NCI-H1694 treated with DMSO at 0.1 percent for 48 hours (cell line): ENCODE measurements at places on chromosomes 7 and 10.

DNA sequence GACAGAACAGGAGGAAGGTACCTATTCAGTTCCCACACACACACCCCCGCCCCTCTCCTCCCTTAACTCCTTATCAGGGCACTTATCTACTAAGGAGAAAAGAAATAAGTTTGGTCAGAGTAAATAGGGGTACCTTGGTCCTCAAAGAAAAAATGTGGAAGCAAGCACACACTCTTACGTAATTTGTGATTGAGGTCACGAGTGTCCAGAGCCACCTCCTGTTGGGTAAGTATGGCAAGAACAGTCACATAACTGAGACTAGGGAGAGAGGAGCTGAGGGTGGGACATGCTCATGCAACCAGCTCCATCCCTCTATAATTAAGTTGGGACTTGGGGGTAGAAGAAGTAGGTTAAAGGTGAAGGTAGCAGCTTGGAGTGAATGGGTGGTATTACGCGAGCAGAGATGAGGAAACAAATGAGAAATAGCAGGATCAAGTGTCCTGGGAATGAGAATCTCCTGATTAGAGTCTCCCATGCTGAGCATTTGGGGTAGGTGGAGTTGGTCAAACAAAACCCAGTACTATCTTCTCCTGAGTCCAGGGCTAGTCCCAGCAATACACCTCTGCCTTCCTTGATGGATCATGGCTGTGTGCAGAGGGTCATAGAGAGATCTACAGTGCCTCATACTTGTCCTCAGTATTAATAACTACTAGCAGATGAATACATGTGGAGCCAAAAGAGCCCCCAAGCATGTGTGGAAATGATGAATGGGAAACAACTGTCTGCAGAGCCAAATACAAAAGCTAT lies 77.1 kb downstream of the GSAP start:
- DNase-seq: no peak

DNA sequence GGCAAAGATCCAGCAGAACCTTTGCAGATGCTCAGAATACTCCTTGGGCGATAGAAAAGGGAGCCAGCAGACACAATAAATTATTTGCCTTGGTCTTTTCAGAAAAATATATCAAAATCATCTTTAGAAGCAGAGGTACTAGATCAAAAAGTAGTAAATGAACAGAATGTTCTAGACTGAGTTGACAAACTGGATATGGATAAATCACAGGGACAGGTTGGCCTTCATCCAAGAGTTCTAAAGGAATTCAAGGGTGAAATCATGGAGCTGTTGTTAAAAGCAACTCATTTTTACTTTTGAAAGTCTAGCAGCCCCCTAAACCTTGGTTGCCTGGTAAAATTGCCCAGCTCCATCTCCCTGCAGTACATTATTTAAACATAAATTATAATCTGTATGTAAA lies 99.1 kb downstream of the PLCE1 start:
- DNase-seq: no peak

DNA sequence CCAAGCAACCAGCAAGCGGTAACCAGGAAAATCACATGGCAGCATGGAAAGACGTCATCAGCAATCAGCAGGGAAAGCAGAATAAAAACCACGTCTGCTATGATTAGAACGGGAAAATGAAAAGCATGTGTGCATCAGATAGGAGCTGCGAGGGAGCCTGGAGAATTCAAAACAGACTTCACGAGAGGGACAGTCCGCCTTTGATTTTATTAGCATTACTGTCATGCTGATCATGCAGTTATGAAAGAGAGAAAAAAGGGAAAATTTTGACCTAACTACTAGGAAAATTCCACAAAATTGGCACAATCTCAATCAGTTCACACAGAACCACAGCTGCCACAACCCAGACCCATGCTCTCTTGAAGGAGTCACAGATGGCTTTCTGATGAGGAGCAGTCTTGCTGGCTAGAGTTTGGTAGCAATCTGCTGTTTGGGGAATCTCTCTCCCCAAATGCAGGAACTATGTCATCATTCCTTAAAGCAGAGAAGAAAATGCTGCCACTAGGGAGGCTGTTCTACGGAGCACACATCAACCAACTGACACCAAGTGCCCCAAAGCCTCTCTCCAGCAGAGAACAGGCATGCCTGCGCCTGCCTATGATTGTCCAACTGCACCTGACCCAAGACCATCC lies 295.9 kb downstream of the TNS3 start:
- peak; percentile 67 for DNase-seq

DNA sequence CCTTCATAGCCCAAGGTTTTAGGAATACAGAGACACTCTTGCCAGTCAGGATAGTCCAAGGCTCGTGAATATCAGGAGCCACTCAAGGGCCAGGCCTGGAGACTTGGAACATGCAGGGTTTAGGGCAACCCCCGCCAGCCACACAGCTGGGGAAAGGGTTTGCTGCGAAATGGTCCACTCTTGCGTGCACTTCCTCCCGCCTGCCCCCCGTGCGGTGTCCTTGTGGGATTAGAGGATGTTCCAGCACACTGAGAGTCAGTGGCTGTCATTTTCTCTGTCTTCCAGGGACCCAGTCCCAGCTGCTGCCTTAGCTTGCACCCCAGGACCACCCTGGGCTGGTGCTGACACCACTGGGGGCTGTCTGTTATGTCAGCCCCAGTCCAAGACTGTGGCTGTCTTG lies 38.5 kb downstream of the POR start:
- no peak for DNase-seq

DNA sequence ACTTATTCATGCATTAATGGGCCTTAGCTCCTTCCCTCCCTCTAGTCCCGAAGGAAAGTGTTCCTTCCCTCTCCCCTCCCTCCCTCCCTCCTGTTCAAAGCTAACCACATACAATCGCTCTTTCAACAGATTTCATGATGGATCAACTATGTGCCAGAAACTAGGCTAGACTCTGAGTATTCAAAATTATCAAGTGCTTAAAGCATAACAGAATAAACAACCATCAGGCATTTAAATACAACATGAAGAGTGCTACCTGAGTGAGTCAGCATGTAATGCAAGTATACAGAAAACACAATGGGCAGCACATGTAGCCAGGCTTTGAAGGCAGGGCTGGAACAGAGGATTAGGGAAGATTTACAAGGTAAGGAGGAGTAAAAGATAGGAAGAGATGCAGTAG lies 11.3 kb downstream of the CHCHD3 start:
- no peak for DNase-seq

GRCh38 chr7:5692112-5692844 lies 89.2 kb downstream of the RNF216 start:
- no peak for DNase-seq

DNA sequence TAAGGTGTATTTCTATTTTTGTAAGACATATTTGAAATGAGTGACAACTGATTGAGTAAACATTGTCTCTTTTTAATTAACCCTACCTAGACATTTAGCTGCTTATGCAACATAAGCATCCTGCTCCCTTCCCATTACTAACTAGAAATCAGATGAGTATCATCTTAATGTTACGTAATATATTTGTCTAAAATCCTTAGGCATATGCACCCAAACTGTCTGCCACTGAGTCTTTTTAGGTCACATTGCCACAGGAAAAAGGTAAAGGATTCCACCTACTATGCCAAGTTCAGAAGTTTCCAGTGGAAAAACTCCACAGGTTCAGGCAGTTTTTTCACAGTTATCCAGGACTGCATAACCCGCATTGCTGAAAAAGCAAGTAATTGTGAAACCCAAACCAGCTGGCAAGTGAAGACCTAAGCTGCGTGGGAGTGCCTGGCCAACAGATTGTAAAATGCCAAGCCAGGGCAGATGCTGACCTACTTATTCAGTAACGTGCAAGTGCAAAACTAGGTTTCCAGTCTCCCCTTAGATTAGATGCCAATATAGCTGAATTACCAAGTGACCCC lies 983.7 kb downstream of the GATA3 start:
- no peak for DNase-seq

- DNase-seq: no peak
Measured at GRCh38 chr10:117136391-117136975, 1.6 kb downstream of the VAX1 start.

DNA sequence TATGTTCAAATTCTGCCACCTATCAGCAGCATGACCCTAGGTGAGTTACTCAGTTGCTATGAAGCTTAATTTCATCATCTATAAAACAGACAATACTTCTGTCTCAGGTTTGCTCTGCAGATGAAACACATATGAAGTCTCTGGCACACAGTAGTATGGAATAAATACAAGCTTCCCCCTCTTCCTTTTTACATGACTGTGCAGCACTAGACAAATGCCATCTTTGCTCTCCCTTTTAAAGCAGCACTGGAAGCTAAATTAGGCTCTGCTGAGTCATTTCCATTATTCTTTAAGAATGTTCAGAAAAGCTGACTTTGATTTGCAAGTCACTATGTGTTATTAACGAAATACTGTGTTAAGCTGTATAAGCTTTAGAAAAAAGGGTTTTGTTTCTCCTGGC lies 40.7 kb upstream of the ANAPC16 start:
- DNase-seq: no peak

DNA sequence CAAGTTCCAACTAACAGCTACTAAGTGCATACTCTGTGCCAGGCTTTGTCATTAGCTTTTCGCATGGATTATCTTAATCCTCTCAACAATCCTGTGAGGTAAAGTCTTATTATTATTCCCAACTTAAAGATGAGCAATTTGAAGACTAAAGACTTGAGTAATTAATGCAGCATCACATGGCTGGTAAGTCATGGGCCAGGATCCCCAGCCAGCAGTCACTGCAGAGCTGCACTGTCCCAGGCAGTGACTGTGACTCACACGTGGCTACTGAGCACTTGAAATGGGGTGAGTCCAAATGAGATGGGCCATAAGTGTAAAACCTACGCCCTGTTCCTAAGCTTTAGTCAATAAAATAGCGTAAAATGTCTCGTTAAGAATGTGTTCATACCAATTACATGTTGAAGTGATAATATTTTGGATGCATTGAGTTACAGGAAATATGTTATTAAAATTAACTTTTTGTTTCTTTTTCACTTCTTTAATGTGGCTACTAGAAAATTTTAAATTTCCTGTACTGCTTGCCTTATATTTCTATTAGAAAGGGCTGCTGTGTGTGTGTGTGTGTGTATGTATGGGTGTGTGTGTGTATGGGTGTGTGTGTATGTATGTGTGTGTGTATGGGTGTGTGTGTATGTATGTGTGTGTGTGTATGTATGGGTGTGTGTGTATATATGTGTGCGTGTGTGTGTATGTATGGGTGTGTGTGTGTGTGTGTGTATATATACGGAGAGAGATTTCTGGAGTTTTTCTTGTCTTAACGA lies 756.3 kb downstream of the AUTS2 start:
- DNase-seq: no peak

DNA sequence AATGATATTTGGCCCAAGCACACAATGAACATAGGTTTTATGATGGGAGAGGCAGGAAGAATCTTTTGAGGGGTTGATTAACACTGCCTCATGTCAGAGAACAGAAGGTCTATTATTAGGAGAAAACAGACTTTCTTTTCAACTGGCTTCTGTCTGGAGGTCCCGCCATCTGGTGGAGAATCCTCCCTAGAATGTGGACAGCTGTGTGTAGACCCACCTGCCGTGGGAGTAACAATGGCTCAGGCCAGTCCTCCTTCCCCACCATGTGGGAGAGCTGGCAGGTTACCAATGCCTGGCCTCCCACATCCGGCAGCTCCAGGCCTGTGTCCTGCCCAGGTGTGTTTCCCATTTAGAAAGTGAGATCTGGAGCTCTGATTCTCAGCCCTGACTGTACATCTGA lies 70.4 kb upstream of the AOAH start:
- DNase-seq: peak; percentile 35

DNA sequence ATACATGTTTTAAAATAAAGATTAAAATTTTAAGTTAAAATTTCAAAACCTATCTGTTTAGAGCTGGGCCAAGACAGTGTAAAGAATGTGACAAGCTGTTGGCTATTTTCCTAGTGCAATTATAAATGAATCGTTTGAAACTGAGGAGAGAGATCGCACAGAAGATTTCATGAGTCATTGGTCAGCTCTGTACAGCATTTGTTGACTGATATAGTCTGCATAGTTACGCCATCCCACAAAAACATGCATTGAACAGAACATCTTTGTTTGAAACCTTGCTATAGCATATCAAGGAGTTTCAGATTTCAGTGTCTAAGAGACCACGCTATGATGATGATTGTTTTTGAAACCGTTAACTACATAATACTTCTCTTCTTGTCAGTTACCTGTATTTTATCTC lies 1.3 kb upstream of the C10orf67 start:
- DNase-seq: no peak

GRCh38 chr7:30662431-30662939 lies 19.8 kb downstream of the CRHR2 start:
- no peak for DNase-seq

DNA sequence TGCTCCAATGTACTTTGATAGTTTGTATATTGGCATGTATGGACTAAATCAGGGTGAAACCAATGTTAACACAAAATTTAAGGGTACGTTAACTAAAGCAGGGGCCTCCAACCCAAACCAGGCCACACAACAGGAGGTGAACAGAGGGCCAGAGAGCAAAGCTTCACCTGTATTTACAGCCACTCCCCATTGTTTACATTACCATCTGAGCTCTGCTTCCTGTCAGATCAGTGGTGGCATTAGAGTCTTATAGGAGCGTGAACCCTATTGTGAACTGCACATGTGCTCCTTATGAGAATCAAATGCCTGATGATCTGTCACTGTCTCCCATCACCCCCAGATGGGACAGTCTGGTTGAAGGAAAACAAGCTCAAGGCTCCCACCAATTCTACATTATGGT lies 62.0 kb upstream of the SCIN start:
- no peak for DNase-seq

- DNase-seq: no peak
Measured at GRCh38 chr10:122981066-122981464, 864 bp downstream of the PSTK start.

GRCh38 chr10:109215291-109216075 lies 707.8 kb downstream of the XPNPEP1 start:
- DNase-seq: no peak

DNA sequence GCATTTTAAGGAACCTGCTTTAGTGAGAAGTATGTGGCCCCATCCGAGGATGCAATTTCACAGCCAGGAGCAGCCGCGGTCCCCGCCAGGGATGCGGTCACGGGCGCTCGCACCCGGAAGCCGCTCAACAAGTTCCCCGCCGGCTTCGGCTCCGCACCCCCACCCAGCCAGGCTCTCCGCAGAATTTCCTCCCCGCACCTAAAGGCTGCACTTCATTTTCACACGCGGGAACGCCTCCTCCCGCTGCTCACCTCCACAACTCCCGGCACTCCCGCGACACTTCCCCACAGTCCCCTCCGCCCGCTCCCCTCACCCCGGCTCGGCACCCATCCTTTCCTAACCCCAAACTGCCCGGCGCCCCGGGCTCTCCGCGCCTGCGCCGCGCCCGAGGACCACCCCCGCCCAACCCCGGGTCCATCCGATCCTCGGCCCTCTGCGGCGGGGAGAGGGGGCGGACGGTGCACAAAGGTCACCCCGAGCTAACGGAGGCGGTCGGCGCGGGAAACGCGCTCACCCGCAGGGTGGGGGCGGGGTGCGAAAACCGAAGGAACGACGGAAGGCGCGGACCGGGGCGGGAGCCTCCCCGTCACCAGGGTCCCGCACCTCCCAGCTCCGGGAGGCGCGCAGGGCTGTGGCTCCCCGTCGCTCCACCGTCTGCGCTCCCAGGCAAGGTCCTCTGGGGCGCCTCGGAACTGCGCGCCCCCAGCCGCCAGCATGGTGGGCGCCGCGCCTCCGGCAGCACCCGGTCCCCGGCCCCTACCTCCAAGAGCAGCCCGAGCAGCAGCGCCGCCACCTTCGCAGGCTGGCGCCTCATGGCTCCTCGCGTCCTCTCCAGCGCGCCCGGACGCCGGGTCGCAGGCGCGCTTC lies 558 bp downstream of the VOPP1 start:
- DNase-seq: no peak
